Body of pancreas (tissue), 4 donors: ENCODE measurements at places on chromosomes 3 and 15. TPM values are rescaled to one million over a fixed set of nuclear protein-coding genes. Genes with fewer than 3 reads are reported as not detected.

GUCA1C gene
- 0.99 TPM for total RNA-seq

B3GNT5 gene
- 5.6 TPM for total RNA-seq

INAFM2 gene
- total RNA-seq, result 8.8 TPM

CCDC39 gene
- 0.66 TPM for total RNA-seq
